ENCODE measurements at places on chromosomes 2 and 18. TPM values are rescaled to one million over a fixed set of nuclear protein-coding genes. Genes with fewer than 3 reads are reported as not detected.

DNA sequence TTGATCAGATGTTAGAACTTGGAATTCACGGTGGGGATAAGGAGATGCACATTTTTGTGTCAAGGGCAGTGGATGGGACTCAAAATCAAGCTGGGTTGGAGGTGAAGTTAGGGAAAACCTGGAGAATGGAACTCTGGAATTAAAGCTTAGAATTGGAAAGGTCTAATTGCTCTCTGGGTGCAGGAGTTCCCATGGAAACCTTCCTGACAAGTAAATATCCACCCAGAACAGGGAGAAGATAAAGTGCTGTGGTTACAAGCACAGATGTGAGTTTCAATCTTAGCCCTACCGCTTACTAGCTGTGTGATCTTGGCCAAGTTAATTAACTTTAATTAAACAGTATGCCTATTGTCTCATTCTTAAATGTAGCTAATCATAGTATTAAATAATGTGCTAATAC is 71.3 kb upstream of the TCF7L1 start:
- DNase-seq, result no peak

- no peak for DNase-seq
Observed at GRCh38 chr2:237306083-237306786, 107.7 kb downstream of the COL6A3 start.

DNA sequence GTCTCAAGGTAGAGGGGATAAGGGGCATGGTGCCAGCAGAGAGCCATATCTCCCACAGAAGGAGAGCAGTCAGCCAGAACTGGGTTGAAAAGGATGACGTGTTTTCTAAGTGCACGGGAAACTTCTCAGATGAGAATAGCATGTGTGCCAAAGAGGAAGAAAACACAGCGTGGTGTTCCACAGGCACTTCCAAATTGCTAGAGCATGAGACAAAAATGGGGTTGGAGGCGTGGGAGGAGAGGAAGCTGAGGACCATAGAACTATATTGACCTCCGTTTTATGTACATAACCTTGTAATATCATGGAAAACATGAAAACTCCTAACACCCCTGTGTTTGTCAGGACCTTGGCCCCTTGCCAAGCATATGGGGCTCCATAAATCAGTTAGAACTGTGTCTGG is 682.7 kb upstream of the RAB6C start:
- no peak for DNase-seq

DNA sequence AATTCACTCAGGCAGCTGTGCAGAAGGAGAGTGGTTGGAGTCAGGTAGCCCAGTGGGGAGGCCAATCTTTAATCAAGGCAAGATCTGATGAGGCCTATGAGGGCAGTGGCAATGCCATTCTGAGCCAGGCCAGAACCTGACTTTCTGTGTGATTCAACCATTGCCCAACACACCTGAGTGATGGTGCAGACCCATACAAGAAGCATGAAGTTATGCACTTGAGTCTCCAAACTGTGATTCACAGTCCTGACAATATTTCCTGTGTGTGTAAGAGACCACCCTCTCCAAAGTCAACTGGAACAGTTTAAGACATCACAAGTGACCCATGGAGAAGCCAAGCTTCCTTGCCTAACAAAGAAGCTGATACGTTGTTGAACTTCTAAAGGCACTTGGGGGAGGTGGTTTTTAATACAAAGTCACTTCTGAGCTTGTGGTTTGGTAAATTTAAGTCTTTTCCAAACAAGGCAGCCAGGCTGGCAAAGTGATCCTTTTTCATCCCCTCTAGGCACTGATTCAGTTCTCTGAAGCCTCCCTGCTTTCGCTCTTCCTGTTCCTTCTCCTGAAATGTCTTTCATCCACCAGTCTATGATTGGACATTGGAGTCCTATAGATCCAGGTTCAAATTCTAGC is 49.0 kb downstream of the VSNL1 start:
- DNase-seq, result no peak

Gene HOXD8
- 4.5 TPM for total RNA-seq

- peak; percentile 51 for DNase-seq
Observed at GRCh38 chr2:8119782-8120505, 561.9 kb upstream of the ID2 start.

Gene DYNAP
- total RNA-seq, result not detected

Gene CYP20A1
- total RNA-seq, result 16.2 TPM

Gene KCNIP3
- total RNA-seq, result 2.4 TPM

Gene RAD51AP2
- total RNA-seq, result not detected

DNA sequence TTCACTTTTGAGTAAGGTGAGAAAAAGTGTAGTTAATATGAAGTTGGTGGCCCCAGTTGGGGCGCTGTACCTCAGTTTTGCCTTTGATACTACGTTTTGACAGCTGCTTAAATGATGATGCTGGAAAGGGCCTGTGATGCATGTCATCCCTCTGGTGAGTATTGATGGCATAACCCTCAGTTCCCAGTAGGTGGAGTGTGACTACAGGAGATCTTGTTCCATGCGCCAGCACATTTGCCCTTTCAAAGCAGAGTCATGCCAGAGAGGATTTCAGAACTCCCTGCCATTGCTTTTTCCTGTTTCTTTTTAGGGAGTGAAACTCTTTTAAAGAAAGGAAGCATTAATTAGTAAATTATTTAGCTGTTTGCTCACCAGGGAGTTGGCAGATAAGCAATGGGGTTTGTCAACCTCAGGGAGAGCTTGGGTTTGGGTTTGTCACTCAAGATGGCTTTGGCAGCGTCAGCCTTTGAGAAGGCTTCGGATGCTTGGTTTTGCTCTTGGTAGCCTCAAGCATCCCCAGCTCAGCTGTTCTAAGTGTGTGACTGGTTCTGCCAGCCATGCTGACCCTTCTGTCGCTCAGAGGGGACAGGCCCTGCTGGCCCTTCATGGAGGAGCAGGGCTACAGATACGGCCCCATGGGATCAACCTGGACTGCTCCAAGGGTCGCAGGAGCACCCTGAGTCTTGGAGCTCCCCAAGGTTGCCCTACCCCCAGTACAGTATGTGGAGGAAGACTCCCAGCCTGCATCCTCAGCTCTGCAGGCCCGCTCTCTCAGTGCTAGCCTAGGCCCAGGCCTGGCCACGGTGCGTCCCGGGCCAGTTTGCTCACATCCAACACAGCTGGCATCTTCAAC is 29.1 kb downstream of the ARMC9 start:
- peak; percentile 83 for DNase-seq

Data from HFFc6 (cell line).